ENCODE measurements at places on chromosomes 3 and 15. TPM values are rescaled to one million over a fixed set of nuclear protein-coding genes. Genes with fewer than 3 reads are reported as not detected.

PCSK6 gene
- 11.0 TPM for total RNA-seq

TM4SF1 gene
- 247 TPM for total RNA-seq

SERPINI2 gene
- not detected for total RNA-seq

DNAJA4 gene
- total RNA-seq: 11.1 TPM

GABRA5 gene
- total RNA-seq: not detected

SH2D7 gene
- not detected for total RNA-seq

ECE2 gene
- total RNA-seq: not detected

TTC23 gene
- 47.3 TPM for total RNA-seq

SLC4A7 gene
- total RNA-seq: 195 TPM

LARP6 gene
- total RNA-seq: 37.0 TPM

TMEM44 gene
- total RNA-seq: 14.9 TPM

GRCh38 chr3:45496555-45496954, 98.0 kb upstream of the LIMD1 start:
- no peak for DNase-seq

GRCh38 chr15:99502182-99502581, 63.6 kb upstream of the MEF2A start:
- no peak for DNase-seq

- peak; percentile 85 for DNase-seq
Measured at GRCh38 chr15:97319291-97319690, 641.2 kb upstream of the ARRDC4 start.

- no peak for DNase-seq
Measured at GRCh38 chr3:38222032-38222634, 43.5 kb upstream of the SLC22A13 start.

DNA sequence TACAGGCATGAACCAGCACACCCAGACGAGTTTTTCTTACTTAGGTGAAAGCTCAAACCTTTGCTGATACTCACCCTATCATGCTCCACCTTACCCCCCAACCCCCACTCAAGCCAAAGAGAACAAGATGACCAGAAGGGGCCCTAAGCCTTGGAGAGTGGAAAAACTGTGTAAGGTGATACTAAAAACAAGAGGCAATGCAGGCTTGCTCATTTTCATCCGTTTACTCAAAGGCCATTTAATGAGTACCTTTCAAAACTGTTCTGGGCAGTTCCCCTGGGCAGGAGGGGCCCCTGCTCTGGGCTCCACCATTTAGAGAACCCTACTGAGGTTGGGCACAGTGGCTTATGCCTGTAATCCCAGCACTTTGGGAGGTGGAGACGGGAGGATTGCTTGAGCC, 6.7 kb downstream of the TYRO3 start:
- DNase-seq: no peak

GRCh38 chr3:108125550-108126071, 34.8 kb upstream of the CD47 start:
- DNase-seq: no peak

DNA sequence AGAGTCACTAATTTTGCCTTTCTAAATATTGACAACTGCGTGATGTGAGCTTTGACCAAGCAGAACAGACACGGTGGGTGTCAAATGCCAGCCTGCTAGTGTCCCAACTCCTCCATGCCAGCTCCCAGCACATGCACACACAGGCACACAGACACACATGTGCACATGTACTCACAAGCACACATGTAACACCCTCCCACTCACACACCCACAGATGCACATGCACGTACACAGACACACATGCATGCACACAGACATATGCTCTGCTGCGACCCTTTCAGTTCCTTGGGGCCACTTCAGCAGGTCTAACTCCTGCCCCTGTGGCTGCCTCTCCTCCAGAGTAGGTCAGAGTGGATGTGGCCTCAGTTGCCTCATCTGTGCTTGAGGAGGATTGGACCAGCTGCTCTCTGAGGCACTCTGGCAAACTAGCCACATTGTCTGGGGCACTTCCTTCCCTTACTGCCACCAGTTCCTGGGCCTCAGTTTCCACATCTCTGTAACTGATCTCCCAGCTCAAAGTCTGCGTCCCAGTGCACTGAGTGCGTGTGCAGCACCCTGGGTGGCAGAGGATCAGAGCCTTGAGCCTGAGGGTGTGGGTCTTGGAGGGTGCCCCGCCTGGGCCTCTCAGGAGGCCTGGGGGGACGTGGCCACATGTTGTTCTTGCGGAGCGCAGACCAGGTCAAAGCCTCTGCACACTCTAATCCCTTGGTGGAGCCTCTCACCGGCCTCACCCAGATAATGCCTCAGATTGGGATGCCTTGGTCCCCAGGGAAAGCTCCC, 55.0 kb upstream of the PRR23E start:
- DNase-seq: no peak

DNA sequence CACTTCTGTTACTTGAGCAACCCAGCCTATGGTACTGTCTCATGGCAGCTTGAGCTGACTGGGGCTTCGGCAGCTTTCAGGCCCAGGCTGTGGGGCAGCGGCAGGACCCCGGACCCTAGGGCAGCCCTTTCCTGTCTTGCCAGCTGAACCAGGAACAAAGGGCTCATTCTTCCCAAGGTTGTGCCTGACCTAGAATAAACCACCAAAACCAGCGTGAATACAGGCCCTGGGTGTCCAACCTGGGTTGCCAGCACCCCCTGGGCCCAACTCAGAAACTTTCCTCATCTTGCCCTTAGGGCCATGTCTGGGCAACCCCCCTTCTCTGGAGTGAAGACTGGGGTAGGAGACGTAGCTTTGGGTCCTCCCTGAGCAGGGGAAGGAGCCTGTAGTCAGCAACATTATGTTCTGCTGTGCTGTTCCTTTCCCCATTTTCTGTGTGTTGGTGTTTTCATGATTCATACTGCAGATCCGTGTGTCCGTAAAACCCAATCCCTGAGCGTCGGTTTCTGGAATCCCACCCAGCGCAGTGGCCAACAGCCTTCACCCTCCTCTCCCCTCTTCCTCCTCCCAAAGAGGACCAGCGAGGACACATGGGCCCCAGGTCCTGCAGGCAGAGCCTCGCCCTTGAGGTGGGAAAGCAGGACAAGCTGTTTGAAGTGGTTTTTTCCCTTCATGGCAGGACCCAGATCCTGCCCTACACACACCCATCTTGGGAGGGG, 33.5 kb downstream of the TKT start:
- DNase-seq: no peak

DNA sequence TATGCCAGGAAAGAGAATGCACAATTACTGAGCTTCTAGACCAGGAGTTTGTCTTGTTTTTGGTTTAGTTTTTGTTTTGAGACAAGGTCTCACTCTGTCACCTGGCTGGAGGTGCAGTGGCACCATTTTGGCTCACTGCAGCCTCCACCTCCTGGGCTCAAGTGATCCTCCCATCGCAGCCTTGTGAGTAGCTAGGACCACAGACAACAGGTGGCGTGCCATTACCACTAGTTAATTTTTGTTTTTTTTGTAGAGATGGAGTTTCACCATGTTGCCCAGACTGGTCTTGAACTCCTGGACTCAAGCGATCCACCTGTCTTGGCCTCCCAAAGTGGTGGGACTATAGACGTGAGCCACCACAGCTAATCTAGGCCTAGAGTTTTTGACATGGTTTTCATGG, 104.4 kb upstream of the CCDC54 start:
- DNase-seq: no peak

DNA sequence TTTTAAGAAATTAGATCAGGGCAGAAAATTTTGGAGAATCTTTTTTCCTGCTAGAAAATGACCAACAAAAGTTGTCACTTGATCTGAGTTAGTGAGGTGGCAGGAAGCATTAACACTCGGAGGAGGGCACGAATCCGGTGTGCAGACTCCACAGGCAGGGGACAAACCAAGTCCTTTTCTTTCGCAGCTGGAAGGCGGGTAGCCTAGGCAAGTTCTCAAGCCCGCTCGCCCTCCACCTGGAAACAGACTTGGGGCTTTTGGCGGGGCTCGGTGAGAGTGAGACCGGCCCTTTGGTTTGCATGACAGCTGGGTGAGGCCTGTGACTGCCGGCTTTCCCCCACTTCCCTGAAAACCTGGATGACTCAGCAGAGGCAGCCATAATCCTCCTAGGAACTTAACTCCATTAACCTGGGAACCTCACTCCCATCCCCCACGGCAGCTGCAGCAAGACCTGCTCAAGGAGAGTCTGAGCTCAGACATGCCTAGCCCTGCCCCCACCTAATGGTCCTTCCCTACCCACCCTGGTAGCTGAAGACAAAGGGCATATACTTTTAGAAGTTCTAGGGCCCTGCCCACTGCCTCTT, 134.8 kb downstream of the MFSD1 start:
- DNase-seq: peak; percentile 65

DNA sequence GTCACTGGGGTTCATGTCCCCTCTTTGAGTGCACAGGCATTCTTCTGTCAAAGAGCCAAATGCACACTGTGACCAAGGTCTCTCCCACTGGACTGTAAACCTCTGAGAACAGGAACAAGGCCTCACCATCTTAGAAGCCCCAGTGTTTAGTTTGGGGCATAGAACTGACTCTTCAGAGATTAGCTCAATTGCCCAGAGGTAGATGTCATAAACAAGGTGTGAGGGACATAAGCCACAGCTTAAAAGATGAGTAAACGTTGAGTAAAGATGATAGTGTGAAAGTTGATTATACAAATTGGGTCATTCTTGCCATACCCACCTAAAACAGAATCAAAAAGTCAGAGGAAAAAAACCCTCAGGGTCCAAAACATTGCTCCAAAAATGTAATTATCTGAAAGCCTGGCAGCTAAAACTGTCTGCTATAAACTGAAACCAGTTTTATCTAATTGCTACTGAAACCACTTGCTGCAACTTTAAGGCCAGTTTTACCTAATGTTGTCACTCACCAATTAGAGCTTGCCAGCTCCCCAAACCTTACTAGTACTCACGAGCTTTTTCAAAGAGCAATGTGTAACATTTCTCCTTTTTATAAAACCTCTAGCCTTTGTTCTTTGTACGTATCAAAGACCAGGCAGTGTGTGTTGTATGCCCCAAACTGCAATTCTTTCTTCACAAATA, 415.2 kb downstream of the RAP2B start:
- DNase-seq: no peak

DNA sequence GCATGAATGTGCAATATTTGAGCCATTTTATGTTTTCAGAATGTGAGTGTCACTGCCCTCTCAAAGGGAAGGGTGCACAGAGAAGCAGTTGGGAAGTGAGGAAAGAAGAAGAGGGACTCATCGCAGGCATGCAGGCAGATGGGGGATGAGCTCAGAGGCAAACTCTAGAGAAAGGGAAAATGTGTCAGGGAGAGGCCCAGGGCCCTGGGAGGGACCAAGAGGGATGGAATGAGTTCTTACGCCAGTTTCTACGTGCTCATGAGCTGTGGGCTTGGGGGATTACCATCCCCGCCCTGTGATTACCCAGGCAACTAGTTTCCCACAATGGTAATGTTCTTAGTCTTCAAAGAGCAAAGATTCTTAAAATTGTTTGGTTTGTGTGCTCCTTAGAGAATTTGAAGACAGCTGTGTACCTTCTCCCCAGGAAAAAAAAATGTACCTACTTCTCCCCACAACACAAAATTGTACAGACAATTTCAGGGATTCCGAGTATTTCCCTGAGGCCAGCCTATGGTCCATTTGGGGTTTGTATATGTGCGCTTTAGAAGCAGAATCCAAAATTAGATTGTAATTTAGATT, 17.8 kb downstream of the GCSAM start:
- DNase-seq: no peak

- no peak for DNase-seq
Measured at GRCh38 chr3:108823227-108823626, 641 bp downstream of the TRAT1 start.

- DNase-seq: peak; percentile 63
Measured at GRCh38 chr15:31200735-31201151, 99.2 kb upstream of the TRPM1 start.

GRCh38 chr15:25556136-25556535, 117.3 kb upstream of the UBE3A start:
- DNase-seq: no peak

DNA sequence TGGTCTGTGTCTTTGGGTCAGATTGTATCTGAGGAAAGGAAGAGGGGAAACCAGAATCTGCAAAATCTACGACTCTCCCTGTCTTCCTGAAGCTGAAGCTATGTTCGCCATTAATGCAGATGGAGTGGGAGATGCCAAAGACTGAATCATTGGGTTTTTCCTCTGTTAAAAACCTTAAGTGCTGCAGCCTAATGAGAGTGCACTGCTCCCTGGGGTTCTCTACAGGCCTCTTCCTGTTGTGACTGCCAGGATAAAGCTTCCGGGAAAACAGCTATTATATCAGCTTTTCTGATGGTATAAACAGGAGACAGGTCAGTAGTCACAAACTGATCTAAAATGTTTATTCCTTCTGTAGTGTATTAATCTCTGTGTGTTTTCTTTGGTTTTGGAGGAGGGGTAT, 24.0 kb downstream of the RMDN3 start:
- DNase-seq: no peak

DNA sequence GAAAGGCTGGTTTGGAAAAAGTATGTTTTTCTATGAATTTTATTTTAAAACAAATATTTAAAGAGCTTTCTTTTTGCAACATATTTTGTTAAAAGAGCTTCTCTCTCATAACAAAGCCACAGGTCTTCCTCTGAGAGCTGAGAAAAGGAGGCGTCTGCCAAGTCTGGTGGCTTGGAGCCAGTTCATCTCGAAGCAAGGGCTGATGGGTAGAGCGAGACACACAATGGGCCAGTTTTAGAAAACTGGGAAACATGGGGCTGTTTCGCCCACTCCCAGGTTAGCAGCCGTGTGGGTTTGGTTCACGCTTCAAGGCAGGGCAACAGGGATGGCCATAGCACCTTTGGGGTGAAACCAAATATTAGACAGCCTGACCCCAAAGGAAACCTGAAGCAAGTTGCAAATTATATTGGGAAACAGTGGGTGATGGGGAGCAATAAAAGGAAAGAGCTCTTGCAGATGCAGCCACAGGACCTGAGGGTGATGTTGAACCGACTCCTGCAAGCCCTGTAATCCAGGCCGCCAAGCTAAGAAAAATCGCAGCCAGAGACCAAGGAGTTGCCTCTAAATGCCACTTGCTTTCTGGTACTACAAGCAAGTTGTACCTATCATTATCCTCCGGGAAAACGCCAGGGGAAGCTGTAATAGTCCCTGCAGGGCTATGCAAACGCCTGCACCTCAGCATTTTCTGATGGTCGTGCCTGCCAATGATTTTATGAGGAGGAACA, 88.4 kb upstream of the GALNT15 start:
- no peak for DNase-seq

- DNase-seq: peak; percentile 86
Measured at GRCh38 chr15:75666823-75667501, 19.2 kb downstream of the SNX33 start.

GRCh38 chr3:195705081-195705991, 15.4 kb upstream of the MUC20 start:
- no peak for DNase-seq

DNA sequence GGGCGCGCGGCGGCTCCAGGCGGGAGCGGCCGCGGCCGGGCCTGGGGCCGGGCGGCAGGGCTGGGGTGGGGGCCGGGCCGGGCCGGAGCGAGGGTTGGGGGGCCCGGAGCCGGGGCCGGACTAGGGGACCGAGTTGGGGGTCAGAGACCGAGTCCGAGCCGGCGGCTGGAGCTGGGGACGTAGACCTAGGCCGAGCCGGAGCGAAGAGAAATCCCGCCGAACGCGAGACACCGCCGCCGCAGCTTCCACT, 37.3 kb downstream of the HMCES start:
- DNase-seq: no peak

Measured in renal cortical epithelial cell (primary cell).